Naive B cell (primary cell): ENCODE measurements at places on chromosomes 1 and 21. TPM values are rescaled to one million over a fixed set of nuclear protein-coding genes. Genes with fewer than 3 reads are reported as not detected.
A peak's percentile ranks its signal among the peaks of the same experiment; 100 is the strongest.

DNA sequence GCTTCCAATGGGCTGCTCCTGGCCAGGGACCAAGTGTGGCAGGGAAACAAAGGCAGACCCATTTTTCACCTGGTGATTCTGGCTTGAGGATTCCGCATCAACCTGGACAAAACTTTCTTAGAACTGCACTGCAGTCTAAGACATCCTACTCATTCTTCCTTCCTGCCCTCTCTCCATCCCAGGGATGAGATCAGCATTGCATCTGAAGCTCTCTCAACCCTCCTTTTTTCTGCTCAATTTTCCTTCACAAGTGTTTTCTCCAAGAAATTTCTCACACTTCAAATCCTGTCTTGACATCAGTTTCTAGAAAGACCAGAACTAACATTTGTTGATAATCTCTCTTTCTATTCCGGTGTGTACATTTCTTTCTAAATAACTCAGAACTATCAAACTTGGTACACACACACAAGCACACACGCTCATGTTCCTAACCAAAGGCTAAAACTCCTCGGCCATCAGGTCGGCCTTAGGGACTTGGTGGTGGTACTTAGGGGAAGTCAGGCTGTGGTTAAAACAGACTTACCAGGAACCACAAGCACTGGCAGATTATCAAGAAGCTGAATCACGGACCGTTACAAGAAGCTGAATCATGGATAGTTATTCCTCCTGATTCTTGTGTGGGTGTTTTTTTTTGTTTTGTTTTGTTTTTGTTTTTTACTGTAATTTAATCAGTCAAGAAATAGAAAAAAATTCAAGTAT lies 21.0 kb upstream of the CXADR start:
- DNase-seq = no peak

DNA sequence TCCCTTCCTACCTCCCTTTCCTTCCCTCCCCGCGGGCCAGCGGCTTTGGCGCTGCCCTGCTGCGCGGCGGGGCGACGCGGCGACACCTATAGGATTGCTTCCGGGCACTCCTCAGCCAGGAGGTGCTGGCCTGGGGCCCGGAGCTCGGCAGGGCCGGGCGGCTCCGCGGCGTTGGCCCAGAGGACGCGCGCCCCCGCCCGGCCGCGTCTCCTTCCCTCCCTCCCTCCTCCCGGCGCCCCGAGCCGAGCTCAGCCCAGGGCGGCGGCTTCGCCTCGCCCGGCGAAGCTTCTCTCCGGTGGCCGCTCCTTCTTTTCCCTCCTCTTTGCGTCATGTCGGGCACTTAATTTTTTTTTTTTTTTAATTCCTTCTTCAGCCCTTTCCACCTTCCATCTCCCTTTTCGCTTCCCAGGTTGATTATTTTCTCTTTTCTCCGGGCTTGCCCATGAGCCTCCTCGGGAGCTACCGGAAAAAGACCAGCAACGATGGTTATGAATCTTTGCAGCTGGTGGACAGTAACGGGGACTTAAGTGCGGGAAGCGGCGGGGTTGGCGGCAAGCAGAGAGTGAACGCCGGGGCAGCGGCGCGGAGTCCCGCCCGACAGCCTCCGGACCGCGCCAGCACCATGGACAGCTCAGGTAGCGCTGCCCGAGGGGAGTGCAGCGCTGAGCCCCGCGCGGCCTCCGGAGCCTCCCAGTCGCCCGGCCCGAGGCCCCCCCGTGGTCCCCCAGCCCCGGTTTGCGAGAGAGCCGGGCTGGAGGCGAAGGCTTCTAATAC lies at the start of gene DNAJC6:
Gene DNAJC6 (plus strand): TSS at position 240 of the 774 bp plus-strand sequence. CDS start 203 bp downstream, at position 443.
- DNase-seq = peak; percentile 7

DNA sequence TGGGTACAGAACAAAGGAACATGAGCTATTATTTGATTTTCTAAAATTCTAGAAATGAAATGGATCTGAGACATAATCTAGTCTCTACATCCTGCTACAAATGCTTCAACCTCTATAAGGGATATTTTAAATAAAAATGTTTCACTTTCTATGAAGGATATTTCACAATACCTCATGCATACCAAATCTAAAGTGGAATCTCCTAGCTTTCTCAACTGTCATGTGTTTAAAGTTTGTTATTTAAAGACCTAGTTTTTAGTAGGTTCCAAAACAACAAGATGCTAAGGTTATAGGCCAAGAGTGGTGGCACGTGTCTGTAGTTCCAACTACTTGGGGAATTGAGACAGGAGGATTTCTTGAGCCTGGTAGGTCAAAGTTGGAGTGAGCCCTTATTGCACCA lies 47.6 kb downstream of the KDM5B start:
- no peak for DNase-seq

DNA sequence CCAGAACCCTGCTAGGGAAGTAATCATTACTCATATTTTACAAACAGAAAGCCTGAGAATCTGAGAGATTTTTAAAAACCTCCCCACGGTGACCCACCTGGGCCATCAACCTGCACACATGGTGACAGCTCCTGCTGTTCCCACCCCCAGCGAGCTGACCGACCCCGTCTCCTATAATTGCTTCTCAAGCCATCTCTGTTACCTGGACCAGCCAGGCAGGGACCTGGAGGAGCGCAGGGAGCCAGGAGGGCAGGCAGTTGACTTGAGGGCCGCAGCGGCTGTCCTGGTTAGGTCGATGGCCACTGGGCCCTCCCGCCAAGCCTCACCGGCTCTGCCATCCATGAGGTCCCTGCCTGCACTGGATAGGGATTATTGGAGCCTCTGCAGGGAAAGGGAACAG lies 7.7 kb downstream of the TFF2 start:
- DNase-seq = no peak

B3GALT2 gene
- polyA plus RNA-seq = not detected

ZNF683 gene
- polyA plus RNA-seq = not detected

DNA sequence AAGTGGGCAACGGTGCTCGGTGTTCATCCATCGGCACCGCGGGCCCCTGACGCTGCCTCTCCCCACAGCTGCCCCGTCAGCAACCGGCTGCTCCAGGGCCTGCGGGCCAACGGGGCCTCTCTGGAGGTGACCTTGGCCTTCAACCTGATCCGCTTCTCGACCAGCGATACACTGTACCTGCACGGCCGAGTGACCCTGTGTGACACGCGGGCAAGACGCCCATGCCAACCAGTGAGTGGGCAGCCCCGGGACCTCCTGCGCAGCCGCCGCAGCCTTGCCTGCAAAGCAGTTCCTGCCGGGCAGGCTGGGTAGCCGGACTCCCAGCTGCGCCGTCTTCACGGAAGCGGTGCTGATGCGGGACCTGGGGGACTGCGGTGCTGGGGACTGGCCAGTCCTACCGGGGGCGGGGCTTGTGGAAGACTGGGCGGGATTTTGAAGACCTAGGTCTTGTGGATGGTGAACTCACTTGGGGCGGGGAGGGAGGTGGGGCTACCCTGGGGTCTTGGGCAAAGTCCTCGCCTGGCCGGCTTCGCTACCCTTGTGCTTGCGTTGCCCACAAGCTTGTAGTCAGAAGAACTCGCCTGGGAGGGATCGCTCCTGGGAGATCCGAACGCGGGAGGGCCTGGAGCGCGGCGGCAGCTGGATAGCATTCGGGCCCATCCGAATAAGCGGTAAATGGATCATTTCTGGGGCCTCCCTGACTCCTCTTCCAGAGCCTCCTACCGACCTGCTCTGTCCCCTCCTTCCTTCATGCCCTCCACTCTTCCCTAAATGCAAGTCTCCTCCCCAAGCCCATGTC lies 8.8 kb upstream of the CEP85 start:
- DNase-seq = peak; percentile 14
